Effector CD4-positive, alpha-beta T cell (primary cell): ENCODE measurements at places on chromosomes 6 and 20.

DNA sequence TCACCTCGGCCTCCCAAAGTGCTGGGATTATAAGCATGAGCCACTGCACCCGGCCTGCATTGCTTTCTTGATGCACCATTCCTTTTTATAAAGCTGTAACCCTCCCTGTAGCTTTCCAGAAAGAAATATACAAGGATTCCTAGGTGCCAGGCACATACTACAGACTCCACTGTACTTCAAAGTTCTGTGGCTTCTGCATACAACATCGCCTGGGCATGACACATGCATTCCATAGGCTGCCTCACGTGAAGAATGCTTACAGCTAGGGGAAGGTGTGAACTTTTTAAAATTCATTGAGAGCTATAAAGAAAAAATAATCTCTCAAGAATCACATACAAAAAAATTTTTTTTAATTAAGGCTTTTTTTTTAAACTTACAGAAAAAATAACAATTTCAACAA lies 50.2 kb downstream of the TRAM2 start:
- no peak for DNase-seq

GRCh38 chr6:158005626-158006180 lies 24.0 kb downstream of the SYNJ2 start:
- DNase-seq, result no peak

DNA sequence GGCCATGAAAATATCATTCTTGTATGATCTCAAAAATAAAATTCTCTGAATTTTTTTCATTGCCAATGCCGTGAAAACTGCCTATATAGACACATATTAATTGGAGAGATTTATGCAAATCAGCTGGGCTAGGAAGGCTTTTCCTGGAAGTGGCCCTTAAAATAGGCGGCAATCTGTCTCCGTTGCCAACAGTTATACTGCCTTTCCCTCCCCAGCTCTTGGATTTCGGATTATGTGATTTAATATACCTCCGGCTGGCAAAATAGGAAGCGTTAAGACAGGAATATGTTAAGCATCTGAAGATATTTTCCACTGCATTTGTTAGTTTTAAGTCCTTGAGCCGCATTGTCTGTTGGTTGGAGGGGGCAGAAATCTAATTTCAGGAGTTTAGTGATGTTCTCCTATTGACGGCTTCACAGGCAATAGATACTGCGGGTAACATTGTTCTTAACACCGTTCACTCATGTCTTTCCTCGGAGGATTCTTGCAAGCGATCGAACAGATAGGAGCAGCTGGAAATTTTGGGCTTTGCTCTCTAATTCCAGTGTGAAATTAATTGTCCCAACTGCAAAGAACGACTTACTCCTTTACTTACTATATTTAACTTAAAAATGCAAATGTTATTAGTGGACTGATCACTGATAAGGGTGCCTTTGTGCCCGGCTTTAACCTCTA lies 113.3 kb downstream of the LINC00237 start:
- DNase-seq, result no peak

GRCh38 chr6:37618916-37619590 lies 78.6 kb downstream of the MDGA1 start:
- no peak for DNase-seq

- no peak for DNase-seq
Observed at GRCh38 chr20:40046703-40047102, 642.3 kb downstream of the MAFB start.

DNA sequence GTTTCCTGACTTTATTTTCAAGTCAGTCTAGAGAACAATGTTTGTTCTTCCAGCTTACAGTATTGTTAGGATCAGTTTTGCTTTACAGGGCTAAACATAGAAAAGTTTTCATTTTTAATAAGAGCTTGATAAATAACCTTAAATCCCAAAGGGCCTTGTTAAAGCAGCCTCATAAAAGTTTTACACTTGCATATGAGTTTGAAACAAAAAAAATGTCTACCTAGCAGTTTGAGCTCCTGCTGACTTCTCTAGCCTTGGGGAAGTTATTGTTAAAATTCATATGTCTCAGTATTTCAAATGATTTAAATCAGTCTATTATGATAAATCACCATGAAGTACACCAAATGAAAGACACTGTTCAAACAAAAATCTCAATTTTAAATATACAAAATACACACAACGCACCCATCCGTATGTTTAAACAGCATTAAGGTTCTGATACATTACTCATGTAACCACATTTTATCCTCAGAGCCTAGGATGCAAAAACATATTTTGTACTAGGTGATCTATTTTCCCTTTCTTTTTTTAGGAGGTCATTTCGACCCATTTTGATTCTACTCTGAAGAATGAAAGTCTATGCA lies 87.2 kb downstream of the UBE3D start:
- no peak for DNase-seq

DNA sequence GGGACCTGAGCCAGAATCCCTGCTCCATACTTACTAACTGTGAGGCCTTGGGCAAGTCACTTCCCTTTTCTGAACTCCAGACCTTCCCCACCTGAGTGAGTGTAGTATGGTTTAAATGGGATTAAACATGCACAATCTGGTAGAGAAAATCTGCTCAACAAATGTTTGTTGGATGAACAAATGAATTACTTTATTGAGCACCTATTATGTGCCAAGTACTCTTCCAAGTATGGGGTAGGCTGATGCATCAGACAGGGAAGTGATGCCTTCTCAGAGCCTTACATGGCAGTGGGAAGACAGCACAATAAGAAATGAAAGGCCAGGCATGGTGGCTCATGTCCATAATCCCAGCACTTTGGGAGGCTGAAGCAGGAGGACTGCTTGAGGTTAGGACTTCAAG lies 15.0 kb upstream of the LBP start:
- DNase-seq, result no peak

GRCh38 chr6:72769459-72770125 lies 147.7 kb downstream of the KCNQ5 start:
- no peak for DNase-seq

GRCh38 chr6:139323511-139324300 lies 31.9 kb upstream of the TXLNB start:
- DNase-seq, result peak; percentile 67

- no peak for DNase-seq
Observed at GRCh38 chr6:73109659-73110058, 115.6 kb downstream of the KHDC1L start.

GRCh38 chr20:43252761-43253160 lies 63.1 kb upstream of the PTPRT start:
- no peak for DNase-seq

DNA sequence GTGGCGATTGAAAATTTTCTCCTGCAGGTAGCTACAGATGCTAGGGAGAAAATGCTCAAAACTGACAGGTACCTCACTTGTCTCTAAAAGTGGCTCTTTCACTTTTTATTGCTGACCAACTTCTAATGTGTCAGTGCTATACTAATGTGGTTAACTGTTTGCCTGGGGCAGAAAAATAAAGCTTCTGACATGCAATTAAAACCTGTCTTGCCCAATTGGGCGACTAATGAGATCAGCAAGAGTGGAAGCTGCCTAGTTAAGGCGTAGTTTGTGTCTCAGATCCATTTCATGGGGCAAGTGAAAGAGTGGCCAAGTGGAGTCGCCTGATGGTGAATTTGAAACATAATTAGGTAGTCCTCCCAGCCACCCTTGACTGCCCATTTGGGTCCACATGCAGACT lies 193.3 kb downstream of the TSHZ2 start:
- DNase-seq, result no peak

- DNase-seq, result peak; percentile 41
Observed at GRCh38 chr20:59933296-59933848, at the start of gene SYCP2. TSS of gene SYCP2 (minus strand) at chr20:59933637. CDS start at chr20:59922413, 11,224 bp downstream.

- no peak for DNase-seq
Observed at GRCh38 chr20:59598625-59599310, 5.6 kb upstream of the PHACTR3 start.

GRCh38 chr6:125718109-125718508 lies 31.3 kb upstream of the HEY2 start:
- no peak for DNase-seq

- no peak for DNase-seq
Observed at GRCh38 chr6:3560211-3560610, 103.4 kb upstream of the SLC22A23 start.

- no peak for DNase-seq
Observed at GRCh38 chr20:57394121-57395082, 3.2 kb downstream of the RBM38 start.

GRCh38 chr6:65248101-65248610 lies 458.9 kb downstream of the EYS start:
- no peak for DNase-seq

GRCh38 chr6:8159966-8160365 lies 57.6 kb upstream of the EEF1E1 start:
- DNase-seq, result no peak

DNA sequence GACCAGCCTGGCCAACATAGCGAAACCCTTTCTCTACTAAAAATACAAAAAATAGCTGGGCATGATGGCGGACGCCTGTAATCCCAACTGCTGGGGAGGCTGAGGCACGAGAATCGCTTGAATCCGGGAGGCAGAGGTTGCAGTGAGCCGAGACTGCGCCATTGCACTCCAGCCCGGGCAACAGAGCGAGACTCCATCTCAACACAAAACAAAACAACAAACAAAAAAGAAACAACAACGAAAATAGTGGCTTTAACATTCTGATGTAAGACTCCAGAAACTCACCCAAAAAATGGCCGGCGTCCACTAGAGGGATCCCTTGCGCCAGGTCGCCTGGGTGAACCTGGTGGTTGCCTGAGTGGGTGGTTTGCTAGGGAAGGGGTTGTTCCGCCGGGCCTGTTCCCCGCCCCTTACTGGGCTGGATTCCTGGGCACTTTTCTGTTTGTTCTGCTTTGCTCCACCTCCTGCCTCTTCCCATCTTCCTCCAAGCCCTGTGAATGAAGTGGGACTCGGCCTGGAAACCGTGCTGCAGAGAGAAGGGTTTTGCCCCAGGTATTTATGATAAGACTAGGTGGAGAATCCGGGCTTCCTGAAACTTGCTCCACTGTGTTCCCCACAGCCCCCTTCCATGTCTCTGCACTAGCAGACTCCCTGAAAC lies 1.5 kb downstream of the PABPC1L start:
- DNase-seq, result no peak

DNA sequence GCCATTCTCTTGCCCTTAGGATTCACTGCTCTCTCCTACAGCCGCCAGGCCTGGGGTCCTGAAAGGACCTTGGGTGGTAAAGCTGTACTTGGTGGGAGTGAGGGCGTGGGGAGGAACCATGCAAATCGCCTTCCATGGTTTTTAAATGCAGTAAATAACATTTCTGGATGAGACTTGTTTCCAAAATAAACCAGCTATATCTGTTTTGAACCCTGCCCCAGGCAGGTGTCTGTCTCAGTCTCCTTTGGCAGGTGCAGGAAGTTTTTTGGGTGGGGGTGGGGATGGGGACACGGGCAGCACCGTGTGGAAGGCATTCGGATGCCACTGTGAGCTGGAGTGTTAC lies 14.3 kb downstream of the ITPA start:
- DNase-seq, result no peak

DNA sequence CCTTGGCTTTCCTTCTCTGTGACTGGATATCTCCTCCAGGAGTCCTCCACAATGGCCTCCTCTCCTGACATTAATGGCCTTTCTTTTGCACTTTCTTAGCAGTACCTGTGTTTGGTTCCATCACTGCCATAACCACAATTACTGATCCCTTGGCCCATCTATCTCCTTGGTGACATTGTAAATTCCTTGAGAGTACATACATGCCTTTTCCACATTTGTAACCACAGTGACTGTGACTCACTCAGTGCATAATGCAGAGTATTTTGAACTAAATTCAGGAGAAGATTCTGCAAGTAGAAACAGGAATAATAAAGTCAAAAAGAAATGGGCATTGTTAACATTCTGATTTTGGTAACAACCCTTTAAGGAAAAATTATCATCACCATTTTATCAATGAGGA lies 197.2 kb upstream of the SOX4 start:
- no peak for DNase-seq

GRCh38 chr20:41392871-41393704 lies 26.5 kb upstream of the EMILIN3 start:
- no peak for DNase-seq

- no peak for DNase-seq
Observed at GRCh38 chr20:36061754-36062153, 92.8 kb upstream of the EPB41L1 start.

- no peak for DNase-seq
Observed at GRCh38 chr6:62775427-62776022, 435.7 kb upstream of the FKBP1C start.

GRCh38 chr20:49916146-49917002 lies 1.0 kb upstream of the SPATA2 start:
- no peak for DNase-seq

GRCh38 chr6:108710551-108710950 lies 137.7 kb upstream of the ARMC2 start:
- DNase-seq, result no peak

- DNase-seq, result no peak
Observed at GRCh38 chr20:24970754-24971153, 21.7 kb downstream of the CST7 start.

DNA sequence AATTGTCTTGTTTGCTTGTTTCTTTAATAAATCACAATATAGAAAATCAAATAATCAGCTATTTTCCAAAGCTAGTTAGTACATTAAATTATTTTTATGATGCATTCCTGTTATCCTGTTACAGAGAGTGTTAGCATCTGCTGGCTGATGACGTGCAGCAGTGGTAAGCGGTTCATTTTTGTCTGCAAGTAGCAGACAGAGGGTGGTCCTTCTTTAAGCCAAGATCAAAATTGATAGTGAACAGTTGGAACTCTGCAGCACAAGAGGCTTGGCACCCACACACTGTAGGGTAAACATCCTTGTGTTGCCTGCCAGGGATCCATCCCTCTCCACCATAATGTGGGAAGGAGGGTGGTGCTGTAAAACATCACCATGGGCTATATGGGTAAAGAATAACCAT lies 158.3 kb downstream of the FRK start:
- no peak for DNase-seq

- no peak for DNase-seq
Observed at GRCh38 chr20:24735263-24735662, 213.8 kb upstream of the CST7 start.

- DNase-seq, result no peak
Observed at GRCh38 chr6:45746046-45746445, 269.6 kb downstream of the CLIC5 start.

- DNase-seq, result no peak
Observed at GRCh38 chr6:159758031-159759001, 3.5 kb upstream of the ACAT2 start.

GRCh38 chr6:113645986-113646385 lies 211.2 kb upstream of the MARCKS start:
- no peak for DNase-seq

- no peak for DNase-seq
Observed at GRCh38 chr6:21246075-21246474, 347.5 kb upstream of the SOX4 start.

DNA sequence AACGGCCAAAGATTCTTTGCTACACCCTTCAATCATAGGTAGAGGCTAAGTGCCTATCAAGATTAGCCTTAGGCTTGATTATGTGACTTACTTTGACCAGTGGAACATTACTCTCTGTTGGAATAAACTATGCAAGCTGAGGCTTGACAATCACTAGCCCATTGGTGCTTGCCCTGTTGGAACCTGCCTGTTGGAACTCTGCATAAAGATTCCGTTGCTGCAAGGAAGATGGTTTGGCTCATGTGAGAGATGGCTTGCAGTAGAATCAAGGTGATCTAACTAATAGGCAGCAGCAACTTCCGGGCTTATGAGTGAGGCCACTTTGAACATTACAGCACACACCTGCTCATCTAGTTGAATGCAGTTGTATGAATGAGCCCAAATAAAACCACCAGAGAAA lies 227.7 kb upstream of the TSHZ2 start:
- no peak for DNase-seq
